Skin of body (tissue), 3 donors: ENCODE measurements at places on chromosomes 11 and 22.

GRCh38 chr11:133911171-133911570 lies 45.6 kb downstream of the IGSF9B start:
- DNase-seq, result no peak

DNA sequence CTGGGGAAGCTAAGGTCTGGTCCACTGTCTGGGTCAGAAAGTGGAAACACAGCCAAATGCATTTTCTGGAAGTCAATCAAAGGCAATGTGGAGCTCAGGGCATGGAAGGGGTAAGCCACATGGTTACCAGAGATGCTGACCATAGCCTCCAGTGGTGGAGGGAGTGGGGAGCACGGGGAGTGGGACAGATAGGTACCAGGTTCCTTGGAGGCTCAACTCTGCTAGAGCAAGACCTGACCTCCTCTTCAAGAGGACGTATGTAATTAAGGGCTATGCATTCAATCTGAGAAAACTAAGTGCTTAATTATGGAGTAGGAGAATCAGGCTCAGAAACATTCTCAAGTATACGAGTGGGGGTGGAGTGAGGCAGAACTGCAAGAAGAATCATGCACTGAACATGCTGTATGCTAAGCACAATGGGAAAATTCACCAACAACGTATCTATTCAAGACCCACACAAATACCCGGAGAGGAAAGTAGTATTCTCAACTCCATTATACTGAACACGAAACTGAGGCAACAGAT lies 65.2 kb upstream of the PHOX2A start:
- DNase-seq, result no peak

DNA sequence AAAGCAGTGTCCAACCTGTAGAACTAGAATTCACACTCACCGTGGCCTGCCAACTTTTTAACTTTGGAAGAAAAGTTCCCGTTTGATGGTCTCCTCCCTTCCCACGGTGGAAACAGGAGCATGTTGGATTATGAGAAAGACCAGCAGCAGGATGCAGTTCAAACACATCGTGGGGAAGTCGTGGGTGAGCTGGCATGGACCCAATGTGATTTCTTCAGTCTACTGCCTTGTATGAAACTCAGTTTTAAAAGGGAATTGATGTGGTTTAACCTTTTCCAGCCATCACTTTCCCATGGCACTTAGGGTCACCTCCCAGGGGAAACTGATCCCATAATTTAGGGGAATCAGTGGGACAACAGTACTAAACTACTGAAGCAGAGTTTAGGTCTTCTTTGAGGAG lies 318.3 kb downstream of the CADM1 start:
- DNase-seq, result no peak

DNA sequence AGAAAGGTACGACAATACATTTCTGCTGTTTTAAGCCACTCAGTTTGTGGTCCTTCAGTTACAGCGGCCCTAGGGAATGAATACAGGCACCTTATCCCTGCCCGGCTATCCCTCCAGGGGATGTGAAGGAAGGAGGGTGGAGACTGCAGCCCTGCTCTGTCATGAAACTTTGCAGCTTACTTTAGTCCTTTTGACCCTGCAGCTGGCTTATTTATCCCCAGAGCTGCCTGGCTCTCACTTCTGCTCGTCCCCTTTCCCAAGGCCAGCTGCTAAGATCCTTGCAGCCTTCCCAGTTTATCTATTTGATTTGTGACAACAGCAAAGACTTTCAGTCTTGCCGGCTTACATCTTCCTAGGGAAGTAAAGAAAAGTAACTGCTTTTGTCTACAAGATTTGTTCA lies 55.2 kb downstream of the SC5D start:
- no peak for DNase-seq

DNA sequence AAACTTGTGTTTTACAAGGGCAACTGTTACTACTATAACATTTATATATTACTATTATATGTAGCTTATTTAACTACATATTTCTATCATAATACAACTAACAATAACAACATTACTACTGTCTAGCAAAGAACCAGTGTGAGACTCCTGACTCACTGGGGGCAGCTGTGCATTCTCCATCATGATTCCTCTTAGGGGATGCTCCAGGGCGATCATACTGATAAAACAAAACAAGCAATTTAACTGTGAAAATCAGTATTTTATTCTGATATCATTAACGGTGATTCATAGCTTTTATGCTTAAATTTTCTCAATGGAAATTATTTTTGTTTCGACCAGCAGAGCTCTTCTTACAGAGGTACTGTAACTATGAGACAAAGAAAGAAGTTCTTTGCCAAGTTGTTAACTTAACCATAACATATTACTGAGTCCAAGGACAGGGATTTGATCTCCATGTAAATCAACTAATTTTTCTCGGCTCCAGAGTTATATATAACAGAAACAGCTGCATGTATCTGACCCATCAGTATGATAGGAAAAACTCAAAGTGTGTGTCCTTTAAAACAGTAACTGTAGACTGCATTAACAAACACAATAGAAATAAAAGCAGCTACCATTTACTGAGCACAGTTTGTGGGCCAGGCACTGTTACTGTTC lies 24.8 kb upstream of the FNBP4 start:
- no peak for DNase-seq

- no peak for DNase-seq
Measured at GRCh38 chr22:21725956-21726649, 9.5 kb downstream of the YPEL1 start.

DNA sequence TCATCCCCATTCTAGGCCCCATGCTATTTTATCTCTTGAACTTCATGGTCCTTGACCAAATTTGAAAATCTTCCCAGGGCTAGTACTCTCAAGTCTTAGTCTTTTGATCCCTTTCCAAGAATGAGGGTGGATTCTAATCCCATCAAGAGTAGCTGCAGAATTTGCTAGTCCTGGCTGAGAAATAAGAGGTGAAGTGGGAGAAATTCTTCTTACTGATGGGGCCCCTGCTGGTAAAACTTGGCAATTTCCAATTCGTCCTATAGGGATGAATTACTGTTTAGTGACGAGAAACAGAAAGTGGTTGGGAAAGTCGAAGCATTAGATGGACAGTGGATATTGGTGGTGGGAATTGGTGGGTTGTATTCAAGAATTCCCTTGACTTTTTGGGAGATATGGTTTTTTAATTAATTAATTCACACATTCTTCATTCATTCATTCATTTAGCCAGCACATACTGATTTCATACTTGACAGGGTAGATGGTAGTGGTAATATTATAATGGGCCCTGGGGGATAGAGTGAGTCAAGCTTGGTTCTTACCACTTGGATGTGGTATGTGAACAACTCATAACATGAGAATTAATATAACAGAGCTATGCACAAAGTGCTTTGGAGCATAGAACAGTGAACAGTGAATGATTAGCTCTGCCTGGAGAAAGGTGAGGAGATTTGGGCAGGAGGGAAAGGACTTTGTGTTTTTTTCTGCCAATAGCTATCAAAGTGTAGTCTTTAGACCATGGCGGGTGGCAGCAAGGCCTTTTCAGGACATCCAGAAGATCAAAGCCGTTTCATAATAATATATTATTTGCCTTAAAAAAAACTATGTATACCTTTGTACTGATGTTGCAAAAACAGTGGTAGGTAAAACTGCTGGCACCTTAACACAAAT lies 103.8 kb downstream of the STIM1 start:
- no peak for DNase-seq

- DNase-seq, result no peak
Measured at GRCh38 chr11:13150487-13150886, 127.1 kb upstream of the BMAL1 start.

- no peak for DNase-seq
Measured at GRCh38 chr22:45867118-45867905, 109.7 kb downstream of the WNT7B start.

- DNase-seq, result no peak
Measured at GRCh38 chr22:35649026-35649553, 844 bp downstream of the APOL6 start.

- no peak for DNase-seq
Measured at GRCh38 chr11:134569195-134569594, 157.2 kb upstream of the B3GAT1 start.

- no peak for DNase-seq
Measured at GRCh38 chr22:40726514-40726913, 47.2 kb downstream of the MCHR1 start.

GRCh38 chr11:27541790-27542189 lies 35.2 kb upstream of the LIN7C start:
- no peak for DNase-seq

DNA sequence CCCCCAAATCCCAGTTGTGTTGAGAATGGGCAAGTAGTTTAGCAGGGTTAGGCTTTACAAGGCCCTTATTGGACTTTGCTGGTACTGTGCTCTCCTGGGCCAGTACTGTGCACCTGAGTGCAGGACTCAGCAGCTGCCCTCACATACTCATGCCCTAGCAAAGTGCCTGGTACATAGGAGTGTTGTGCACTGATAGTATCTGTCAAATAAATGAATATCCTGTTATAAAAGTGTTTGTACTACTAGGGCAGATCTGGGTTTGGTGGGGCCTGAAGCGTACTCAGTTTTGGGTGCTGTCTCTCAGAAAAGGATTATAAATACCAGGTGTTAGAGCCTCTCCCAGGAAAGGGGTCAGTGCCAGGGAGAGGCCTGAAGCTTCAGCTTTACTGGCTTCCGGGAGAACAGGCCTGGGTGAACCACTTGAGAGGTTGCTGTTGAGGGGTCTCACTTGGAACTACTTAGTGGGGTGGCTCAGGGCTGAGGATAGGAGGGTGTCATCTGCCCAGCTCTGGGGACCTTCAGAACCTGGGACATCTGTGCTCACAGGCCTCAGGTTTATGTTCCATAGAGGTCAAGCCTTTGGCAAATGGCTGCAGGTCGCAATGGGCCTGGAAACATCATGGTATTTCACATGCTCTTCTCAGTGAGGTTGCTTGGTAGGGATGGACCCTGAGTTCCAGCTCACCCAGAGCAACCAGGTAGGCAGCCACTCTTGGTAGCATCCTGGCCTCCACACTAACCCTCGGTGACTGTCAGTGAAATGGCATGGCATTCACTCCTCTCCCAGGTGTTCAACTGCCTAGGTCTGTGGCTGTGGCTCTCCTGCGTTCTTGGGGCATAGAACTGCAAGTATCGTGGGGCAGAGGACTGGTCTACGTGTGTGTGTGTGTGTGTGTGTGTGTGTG lies 106.1 kb downstream of the ZBTB16 start:
- DNase-seq, result no peak

- peak; percentile 61 for DNase-seq
Measured at GRCh38 chr11:32894149-32894827, 1.7 kb downstream of the QSER1 start.

- no peak for DNase-seq
Measured at GRCh38 chr22:37077802-37078448, 26.4 kb downstream of the KCTD17 start.

- no peak for DNase-seq
Measured at GRCh38 chr11:129320494-129320893, 55.2 kb upstream of the BARX2 start.

DNA sequence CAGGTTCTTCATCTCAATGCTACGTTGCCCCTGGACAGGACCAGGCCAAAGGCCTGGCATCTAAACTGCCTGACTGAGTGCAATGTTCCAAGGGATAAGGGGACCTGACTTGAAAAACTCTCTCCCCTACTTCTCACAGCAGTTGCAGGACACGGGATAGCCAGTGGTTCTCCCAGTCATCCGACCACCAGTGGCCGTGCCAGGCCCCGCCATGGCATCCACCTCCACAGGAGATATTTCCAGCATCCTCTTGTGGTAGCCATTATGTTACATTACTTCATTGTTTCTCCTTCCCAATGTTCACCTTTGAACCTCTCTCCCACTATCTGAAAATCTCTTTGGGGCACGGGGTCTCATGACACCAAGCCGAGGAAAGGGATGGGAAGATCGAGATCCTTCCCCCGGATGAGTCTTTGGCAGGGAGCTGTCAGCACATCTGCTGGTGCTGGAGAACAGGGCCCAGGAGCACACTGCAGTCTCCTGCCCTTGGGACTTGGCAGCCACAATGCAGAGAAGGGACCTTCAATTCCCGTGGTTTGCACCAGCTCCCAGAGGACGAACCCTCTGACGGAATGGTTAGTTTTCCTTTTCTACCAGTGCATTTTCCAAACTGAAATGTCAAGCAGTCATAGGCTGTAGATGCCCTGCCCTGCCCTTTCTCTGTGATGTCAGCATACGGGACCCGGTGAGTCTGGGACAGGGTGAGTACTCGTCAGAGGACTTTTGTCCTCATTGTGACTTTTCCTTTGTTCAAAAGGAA lies 121.2 kb downstream of the ETS1 start:
- DNase-seq, result no peak

- DNase-seq, result no peak
Measured at GRCh38 chr22:42596336-42596735, 18.3 kb downstream of the POLDIP3 start.

GRCh38 chr11:72673943-72674828 lies at the start of gene PDE2A:
PDE2A (minus strand) TSS chr11:72674422; CDS start chr11:72674207, 215 bp downstream.
- no peak for DNase-seq

GRCh38 chr11:34630544-34630943 lies 9.7 kb downstream of the EHF start:
- DNase-seq, result no peak

- no peak for DNase-seq
Measured at GRCh38 chr22:43946384-43946667, 8.9 kb upstream of the SAMM50 start.

DNA sequence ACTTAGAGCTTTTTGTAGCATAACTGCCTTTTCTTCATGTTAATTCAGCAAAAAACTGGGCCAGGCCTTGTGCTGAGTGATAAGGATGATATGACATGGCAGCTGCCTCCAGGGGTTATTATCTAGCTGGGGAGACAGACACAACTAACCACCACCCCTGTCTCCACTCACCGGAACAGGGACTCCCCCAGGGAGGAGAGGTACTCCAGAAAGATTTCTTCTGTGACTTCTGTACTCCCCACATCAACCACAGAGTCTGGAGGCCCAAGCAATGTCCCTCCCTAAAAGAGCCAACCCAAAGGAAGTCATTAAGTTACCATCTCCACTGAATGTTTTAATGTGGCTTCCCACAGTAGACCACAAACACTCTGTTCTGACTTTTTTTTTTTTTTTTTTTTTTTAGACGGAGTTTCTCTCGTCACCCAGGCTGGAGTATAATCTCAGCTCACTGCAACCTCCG lies 14.3 kb upstream of the PMM1 start:
- no peak for DNase-seq

- DNase-seq, result peak; percentile 65
Measured at GRCh38 chr11:66386171-66387069, 14.9 kb upstream of the SLC29A2 start.

- no peak for DNase-seq
Measured at GRCh38 chr11:127656116-127656836, 655.7 kb upstream of the KIRREL3 start.

DNA sequence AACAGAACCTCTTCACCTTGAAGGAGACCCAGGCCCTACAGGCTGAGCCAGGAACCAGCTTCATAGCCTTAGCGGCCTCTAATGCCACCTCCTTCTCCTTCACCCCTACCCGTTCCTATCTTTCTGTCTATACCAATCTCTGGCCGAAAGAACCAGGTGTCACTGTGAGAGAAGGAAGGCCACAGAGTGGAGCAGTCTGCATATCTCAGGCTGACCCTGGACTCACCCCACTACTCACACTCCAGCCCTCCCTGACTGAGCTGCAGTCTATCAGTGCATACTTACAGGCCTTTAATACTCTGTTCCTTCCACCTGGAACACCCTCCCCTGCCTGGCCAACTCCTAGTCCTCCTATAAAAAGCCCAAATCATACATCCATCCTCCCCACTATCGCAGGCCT lies 32.7 kb downstream of the ARAP1 start:
- DNase-seq, result no peak
